ENCODE measurements at places on chromosomes 11 and 22. TPM values are rescaled to one million over a fixed set of nuclear protein-coding genes. Genes with fewer than 3 reads are reported as not detected.
A peak's percentile ranks its signal among the peaks of the same experiment; 100 is the strongest.

Gene GRK3
- total RNA-seq, result 2.5 TPM

Gene MMP27
- not detected for total RNA-seq

Gene CHEK1
- 2.3 TPM for total RNA-seq

Gene A4GALT
- 78.3 TPM for total RNA-seq

Gene ATP6V1E1
- total RNA-seq, result 165 TPM

- H3K4me3 ChIP-seq, result no peak overlapping the region
- no peak for DNase-seq
- H3K27ac ChIP-seq, result no peak overlapping the region
- H3K4me1 ChIP-seq, result no peaks in the 10 kb centered on the region
- no peaks in the 10 kb centered on the region for H3K36me3 ChIP-seq
Measured at GRCh38 chr11:1783725-1784529, 20.2 kb upstream of the CTSD start.

DNA sequence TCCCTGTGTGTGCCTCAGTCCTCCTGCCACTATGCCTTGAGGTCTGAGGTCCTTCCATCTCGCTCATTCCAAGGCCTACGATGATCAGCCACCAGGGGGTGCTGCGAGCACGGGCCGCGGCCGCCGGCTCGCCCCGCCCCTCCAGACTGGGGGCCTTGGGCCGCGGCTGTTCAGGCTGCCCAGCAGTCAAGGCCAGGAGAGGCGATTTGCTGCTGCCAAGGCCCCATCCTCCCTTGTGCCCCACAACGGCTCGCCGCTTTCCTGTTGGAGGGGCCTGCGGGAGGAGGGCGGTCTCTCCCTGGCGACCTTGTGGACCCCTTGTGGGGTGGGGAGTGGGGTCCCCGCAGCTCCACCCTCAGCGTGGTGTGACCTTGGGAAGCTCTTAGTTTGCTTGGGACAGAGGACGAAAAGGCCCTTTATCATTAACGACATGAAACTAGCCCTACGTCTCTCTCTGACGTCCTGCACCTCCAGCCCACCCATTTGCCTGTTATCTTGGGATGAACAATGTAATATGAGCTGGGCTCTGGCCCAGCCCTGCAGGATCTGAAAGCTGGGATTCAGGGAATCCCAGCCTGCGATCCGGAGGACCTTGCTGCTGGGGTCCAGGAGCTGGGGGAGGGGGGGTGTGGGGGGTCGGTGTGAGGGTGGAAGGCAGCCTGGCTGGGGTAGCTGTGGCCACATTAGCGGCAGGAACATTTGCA, 5.3 kb upstream of the GALR3 start:
- H3K4me1 ChIP-seq, result peaks cover 21% of the 10 kb centered on the region
- no peaks in the 10 kb centered on the region for H3K27me3 ChIP-seq
- H3K4me3 ChIP-seq, result peak overlapping the region; percentile 50

DNA sequence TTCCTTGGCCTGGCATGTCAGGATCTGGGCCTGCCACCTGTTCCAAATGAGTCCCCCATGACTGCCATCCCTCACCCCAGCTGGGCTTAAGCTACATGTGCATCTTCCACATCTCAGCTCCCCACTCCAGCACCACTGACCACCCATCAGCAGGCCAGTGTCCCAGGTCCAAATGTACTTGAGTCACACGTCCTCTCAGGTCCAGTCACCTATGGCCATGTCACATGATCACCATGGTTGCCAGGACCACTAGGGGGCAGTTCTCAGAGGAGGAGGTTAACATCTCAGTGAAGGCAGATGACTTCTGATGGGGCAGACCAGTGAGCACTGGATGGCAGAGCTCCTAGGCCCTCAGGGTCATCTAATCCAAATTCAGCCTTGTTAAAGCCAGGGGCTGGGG, 41.9 kb upstream of the WNT11 start:
- no peaks in the 10 kb centered on the region for H3K36me3 ChIP-seq
- no peak overlapping the region for H3K27ac ChIP-seq
- peaks cover 16% of the 10 kb centered on the region for H3K4me1 ChIP-seq
- H3K27me3 ChIP-seq, result no peaks in the 10 kb centered on the region
- H3K4me3 ChIP-seq, result no peak overlapping the region

All from esophagus muscularis mucosa (tissue), 4 donors.